ENCODE measurements at places on chromosomes 11 and 22. TPM values are rescaled to one million over a fixed set of nuclear protein-coding genes. Genes with fewer than 3 reads are reported as not detected.

The VWCE gene
- total RNA-seq: 2.2 TPM

The NAALAD2 gene
- 1.8 TPM for total RNA-seq

The APOL3 gene
- 27.6 TPM for total RNA-seq

The FZD4 gene
- total RNA-seq: 20.6 TPM

The GGTLC2 gene
- not detected for total RNA-seq

The SEC14L6 gene
- total RNA-seq: 0.17 TPM

The TMEM184B gene
- 49.2 TPM for total RNA-seq

GRCh38 chr11:75780888-75781287, 12.3 kb downstream of the DGAT2 start:
- DNase-seq: no peak

- DNase-seq: no peak
Observed at GRCh38 chr11:119936426-119936825, 201.5 kb downstream of the TRIM29 start.

GRCh38 chr11:65803797-65804492, 17.1 kb downstream of the OVOL1 start:
- no peak for DNase-seq

DNA sequence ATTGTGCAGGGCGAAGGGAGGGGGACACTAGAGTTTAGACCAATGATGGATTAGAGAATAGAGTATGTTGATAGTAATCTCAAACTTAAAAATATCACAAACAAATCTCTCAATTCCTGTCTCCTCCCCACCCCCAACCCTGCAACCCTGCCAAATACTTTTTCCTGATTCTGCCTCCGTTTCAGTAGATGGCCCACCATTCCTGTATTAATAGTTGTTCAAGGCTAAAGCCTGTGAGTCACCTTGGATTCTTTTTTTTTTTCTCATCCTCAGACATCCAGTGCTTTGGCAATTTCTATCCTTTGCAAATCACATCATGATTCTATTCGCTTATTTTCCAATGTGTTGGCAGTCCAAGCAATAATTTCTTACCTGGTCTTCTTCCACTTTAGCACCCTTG, 207.9 kb downstream of the DYNC2H1 start:
- no peak for DNase-seq

DNA sequence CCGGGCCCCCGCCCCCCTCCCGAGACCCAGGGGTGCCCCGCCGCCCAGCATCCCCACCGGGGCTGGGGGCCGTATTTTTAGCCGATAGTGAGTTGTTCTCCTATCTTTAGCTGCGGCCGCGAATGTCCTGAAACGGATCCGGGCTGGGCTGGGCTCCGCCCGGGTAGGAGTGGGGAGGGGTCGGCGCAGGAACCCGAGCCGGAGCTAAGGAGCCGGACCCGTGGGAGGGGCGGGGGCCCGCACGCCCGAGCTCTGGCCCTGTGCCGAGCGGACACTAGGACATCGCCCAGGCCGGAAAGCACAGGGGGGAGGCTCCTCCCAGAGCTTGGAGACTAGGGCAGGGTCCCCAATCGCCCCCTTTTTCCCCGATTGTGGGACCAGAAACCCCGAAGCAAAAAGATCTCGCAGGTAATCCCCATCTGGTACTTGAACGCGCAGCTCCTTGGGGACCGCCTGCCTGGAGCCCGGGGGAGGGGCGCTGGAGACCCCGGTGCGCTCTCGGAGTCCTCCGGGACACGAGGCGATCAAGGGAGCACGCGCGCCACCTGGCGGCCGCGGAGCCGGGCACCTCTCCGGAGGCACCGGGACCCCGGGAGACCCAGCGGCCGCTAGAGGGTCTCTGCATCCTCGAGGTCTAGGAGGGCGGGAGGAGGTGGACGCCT, 669 bp downstream of the CDC42EP2 start:
- peak; percentile 94 for DNase-seq

GRCh38 chr11:94457118-94458029, 36.3 kb downstream of the MRE11 start:
- DNase-seq: no peak

DNA sequence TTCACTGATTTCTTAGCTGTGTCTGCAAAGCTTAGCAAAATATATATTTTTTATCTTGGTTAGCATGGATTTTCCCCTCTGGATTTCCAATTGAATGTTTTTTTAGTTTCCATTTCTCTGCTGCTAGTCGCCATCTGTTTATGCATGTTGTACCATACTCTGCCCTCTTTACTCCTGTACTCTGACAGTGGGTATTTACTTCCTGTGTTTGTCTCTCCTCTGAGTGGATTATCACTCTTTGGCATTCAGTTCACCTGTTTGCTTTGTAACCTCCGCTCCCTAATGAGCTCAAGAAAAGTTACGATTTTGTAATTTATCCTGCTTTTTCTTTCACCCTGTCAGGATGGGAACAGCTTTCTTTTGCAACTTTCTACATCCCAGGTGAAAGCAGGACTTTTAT, 59.1 kb downstream of the PDHX start:
- no peak for DNase-seq

- DNase-seq: peak; percentile 90
Observed at GRCh38 chr11:1401656-1402221, 12.0 kb downstream of the BRSK2 start.

GRCh38 chr11:2902784-2903671, 17.5 kb upstream of the CDKN1C start:
- no peak for DNase-seq

- DNase-seq: no peak
Observed at GRCh38 chr11:6203327-6203726, 2.0 kb upstream of the C11orf42 start.

DNA sequence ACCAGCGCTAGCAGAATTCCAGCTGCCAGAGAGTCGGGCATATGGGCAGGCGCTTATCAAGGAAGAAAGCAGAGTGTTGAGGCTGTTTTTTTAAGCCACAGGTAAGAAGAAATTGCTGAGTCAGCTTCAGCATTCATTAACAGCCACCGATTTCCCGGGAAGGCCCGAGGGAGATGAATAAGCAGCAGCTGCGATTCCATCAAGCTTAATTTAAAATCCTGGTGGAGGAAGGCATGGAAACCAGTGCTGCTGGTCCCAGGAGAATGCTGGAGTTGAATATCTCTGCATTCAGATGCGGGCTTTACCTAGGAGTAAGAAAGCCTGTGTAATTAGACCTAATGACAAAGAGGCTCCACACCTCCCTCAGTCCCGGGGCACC, 168.8 kb downstream of the BRD1 start:
- DNase-seq: no peak

- no peak for DNase-seq
Observed at GRCh38 chr11:73275381-73275750, 3.2 kb downstream of the P2RY6 start.

DNA sequence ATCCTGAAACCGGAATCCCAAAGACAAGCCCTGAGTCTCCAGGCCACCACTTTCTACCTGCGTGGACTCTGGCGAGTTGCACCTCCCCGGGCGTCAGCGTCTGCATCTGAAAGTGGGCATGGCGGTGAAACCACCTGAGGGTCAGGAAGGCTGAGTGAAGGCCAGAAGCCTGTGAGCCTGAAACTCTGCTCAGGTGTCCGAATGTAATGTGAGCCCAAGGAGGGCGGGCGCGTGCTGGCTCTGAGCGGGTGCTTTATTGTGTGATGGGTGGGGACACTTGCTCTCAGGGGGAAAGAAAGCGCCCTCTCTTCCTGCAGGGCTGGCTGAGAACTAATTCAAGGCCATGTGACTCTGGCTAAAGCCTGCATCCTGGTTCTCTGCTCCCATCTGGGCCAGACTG, 135.6 kb downstream of the ST3GAL4 start:
- no peak for DNase-seq

GRCh38 chr22:41184679-41185078, 20.4 kb upstream of the L3MBTL2 start:
- no peak for DNase-seq

DNA sequence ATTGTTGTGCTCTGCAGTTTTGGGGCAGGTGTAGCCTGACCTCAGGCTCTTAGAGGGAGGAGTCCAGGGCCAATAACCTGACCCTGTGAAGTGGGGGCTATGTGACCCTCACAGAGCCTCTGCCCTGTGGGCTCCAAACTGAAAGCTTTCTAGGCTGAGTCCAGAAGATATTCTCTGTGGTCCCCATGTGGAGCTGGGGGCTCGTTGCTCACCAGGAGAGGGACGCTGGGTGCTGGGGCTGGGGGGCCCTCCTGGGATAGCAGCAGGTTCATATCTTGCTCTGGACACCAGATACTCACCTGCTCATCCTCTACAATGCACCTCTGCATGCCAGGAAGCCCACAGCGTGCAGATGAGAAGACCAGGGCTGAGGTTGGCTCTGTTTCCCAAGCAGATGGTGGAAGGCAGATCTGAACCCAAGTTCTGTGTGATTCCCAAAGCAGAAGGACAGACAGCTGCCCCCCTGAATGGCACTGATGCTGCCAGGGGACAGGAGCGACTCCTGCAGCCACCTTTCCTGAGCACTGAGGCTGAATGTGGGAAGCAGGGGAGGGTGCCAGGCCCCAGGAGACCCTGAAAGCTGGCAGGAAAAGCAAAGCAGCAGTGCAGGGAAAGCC, 1022.0 kb downstream of the TBC1D22A start:
- DNase-seq: no peak

DNA sequence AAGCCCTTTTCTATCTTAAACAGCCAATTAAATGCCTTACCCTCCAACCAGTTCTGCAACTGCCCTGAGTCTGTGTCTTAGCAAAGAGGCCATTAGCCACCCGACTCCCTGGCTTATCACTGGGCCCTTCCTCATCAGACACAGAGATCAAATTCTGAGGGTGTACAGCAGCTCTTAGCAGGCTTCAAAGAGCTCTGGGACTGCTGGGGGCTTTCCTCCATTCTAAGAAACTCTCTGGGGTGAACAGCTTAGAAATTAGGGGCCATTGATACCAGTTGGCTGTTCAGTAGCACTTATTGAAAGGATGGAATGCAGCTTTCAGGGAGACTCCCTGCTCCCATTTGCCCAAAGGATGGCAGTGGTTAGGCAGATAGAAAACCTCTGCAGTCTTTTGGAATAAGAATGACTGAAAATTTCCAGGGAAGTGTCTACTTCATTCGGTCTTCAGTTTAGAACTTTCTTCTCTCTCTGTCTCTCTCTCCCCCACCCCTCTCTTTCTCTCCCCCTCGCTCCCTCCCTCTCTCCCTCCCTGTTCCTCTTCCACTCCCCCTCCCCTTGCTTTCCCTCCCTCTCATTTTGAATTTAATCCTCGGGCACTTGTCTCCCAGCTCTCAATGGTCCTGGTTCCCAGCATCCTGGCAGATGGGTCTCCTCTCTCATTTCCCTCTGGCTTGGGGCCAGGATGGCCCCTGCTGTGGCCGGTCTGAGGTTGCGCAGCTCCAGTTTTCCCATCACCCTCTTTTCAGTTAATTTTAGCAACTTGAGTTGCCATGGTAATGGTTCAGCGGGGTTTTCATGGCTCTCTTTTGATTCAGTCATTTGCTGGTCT, 76.4 kb downstream of the COMMD9 start:
- DNase-seq: no peak

- DNase-seq: no peak
Observed at GRCh38 chr11:90241414-90241813, 18.6 kb upstream of the CHORDC1 start.

DNA sequence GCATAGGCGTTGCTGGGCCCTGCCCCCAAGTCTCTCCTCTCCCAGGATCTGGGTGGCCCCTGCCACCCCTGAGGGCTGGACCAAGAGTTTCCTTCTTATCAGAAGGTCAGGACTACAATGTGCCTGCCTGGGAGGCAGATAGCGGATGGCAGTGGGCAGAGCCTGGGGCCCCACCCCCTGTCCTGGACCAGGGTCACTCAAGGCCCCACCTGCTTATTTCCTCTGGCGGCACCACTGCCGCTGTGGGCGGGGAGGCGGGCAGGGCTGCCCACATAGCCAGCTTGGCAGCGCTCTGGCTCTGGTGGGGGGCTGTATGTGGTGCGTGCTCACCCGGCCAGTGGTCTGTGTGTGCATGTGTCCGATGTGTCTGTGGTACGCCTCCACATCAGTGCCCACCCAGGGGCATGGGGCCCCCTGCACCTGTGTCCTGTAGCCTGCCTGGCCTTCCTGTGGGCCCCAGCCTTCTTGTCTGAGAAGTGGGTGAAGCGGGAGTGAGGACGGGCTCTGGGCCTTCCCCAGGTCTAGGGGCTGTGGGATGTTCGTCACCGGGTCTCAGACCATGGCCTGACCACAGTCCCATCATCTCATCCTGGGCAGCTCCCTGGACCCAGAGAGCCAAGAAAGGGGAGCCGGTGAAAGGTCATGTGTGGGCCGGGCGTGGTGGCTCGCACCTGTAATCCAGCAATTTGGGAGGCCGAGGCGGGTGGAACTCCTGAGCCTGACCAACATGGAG, 3.0 kb downstream of the GAS2L1 start:
- peak; percentile 85 for DNase-seq

DNA sequence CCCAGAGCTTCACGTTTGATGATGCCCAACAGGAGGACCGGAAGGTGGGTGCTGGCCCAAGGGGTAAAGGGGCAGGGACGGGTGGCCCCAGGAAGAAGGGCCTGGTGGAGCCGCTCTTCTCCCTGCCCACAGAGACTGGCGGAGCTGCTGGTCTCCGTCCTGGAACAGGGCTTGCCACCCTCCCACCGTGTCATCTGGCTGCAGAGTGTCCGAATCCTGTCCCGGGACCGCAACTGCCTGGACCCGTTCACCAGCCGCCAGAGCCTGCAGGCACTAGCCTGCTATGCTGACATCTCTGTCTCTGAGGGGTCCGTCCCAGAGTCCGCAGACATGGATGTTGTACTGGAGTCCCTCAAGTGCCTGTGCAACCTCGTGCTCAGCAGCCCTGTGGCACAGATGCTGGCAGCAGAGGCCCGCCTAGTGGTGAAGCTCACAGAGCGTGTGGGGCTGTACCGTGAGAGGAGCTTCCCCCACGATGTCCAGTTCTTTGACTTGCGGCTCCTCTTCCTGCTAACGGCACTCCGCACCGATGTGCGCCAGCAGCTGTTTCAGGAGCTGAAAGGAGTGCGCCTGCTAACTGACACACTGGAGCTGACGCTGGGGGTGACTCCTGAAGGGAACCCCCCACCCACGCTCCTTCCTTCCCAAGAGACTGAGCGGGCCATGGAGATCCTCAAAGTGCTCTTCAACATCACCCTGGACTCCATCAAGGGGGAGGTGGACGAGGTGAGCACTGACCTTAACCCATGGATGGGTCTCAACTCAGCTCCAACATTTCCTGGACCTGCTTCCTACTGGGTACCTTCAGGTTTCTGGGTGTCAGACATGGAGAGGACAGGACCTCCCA, 2.0 kb downstream of the RIC8A start:
- DNase-seq: no peak

DNA sequence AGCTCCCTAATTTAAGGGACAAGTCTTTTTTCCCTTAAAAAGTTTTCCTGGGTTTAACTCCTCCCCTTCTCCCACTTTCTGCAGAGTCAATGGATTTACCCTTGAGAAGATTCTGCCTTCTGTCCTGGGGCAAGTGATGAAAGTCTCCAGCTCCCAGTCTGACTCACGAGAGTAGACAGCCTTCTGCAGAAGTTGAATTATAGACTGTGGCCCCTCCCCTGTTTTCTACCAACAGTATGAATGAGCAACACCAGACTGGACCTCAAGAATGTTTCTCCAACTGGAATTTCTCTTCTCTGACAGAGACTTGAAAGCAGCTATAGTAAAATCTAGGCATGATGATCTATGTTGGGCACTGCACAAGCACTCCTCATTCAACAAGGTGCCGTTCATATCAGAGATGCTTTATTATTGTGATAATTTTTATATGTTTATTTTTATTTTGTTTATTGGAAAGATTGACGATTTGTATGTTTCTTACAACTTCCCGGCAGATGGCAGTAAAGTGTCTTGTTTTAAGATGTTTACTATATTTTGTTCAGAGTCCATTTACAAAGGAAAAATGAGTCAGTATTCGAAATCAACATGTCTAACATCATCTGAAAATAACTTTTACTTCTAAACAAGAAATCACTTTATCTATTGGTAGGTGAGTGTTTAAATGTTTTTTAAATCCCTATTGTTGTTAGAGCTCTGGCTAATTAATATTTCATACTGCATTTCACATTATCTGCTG, 56.6 kb downstream of the LMO2 start:
- no peak for DNase-seq

- no peak for DNase-seq
Observed at GRCh38 chr22:32411402-32411801, 645 bp downstream of the RTCB start.
